LoVo (cell line): ENCODE measurements at places on chromosomes 5 and 9.

GRCh38 chr5:107542428-107542827 lies 128.3 kb downstream of the EFNA5 start:
- DNase-seq, result peak; percentile 76

DNA sequence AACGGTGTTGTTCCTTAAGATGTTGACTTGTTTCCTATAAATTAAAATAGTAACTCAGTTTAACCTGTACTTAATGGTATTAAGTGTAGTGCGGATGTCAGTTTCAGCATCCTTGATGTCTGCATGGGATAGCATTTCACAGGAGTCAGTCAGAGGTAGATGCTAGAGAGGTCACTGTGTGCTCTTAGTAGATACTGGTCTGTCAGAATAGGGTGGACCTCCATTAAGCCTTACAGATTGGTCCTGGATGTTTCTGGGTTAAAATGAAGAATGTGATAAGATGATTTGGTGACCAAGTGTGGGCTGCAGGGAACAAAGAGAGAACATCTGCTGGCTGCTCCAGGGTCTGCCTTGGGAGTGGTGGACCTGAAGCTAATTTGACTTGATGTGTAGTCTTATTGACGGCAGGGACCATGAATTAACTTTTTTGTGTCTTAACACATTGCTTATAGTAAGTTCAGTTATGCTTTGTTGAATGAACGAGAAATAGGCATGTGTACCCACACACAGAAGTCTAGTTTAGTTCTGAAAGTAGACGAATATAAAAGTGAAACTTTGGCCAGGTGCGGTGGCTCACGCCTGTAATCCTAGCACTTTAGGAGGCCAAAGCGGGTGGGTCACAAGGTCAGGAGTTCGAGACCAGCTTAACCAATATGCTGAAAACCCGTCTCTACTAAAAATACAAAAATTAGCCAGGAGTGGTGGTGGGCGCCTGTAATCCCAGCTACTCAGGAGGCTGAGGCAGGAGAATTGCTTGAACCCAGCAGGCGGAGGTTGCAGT lies 12.5 kb downstream of the RAB24 start:
- no peak for DNase-seq

DNA sequence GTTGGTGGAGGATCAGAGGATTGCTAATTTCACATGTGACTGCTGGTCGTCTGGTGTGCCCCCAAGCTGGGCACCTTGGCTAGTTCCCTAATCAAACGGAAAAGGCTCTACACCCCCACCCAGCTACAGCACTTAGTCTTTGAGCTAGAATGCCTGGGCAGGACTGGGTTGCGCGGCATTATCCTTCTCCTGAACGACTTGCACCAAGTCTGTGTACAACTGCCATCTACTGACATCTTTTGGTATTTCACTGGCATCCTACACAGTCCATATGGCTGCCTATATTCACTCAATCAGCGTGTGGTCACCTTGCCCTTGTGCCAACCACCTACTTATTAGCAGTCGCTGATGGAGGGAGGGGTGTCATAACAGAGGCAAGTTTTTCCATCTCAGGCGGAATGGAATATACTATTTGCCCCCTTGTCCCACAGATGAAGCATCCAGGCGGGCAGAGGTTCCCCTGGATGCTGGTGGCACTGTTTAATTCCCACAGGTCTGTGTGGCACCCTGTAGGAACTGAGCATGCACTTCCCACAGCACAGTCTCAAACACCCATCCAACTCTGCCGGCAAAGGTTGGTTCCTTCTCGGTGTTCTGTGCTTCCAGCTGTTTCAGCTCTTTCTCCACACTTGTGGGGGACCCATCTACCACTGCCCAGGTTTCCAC lies 150.1 kb downstream of the OSTF1 start:
- peak; percentile 69 for DNase-seq

DNA sequence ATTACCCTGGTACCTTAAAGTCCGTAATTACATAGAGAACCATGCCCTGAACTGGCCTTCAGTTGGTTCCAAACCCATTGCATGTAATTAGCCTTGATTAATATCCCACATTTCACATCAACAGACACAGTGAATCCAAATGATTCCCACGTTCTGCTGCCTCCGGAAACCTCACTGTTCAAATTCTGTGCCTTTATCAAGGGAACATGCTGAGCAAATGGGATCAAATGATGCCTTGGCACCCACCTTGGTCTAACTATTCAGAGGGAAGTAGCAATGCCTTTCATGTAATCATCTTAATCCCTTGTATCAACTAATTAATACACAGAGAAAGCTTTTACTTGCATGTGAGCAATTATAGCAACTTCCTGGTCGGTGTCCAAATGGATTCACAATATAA lies 100.6 kb downstream of the EFNA5 start:
- DNase-seq, result no peak

- no peak for DNase-seq
These were observed 6.9 kb upstream of the EXOC3 start for GRCh38 chr5:435961-436640.

- DNase-seq, result no peak
These were observed 13.3 kb downstream of the RBM18 start for GRCh38 chr9:122251351-122251750.

- peak; percentile 32 for DNase-seq
These were observed 47.2 kb downstream of the RAB24 start for GRCh38 chr5:177256296-177256695.

DNA sequence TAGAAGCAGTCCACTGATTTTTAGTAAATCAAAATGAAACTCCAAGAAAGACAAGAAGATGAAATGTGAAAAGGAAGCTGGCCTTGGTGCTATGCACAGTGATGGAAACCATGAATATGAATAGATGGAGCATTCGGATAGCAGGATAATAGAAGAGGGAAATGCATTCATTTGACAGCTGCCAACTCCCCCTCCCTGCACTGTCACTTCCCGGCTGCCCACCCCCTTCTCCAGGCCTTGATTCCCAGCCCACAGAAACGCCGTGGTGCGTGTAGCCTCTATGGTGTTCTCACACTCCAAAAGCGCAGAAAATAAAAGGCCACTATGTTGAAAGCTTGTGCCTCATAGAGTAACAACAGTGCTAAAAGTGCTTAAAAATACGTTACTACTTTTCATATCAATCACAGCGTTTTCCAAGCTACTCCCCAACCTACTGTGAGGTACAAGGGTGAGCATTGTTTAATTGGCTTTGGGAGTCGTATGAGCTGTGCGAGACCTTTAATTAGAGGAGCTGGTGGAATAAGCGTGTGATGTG lies 26.1 kb upstream of the IFNK start:
- DNase-seq, result no peak

DNA sequence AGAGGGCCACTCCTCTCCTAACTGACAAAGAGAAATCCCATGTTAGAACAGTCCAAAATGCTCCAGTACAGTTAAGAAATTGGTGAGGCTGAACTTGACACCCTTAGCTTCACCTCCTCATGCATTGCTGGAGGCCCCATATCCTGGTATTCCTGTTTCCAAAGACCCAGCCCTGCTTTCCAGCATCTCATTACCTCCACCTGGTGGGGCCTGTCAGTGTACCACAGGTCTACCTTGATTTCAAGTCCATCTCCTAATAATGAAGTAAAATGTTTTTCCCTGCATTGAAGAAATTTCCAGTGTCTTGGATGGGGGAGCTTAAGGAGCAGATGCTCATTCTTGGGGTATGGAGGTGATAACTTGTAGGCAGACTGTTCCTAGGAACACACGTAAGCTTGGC lies 70.6 kb upstream of the S1PR3 start:
- DNase-seq, result no peak

- no peak for DNase-seq
These were observed 412.7 kb downstream of the ACTL7B start for GRCh38 chr9:108443019-108443633.

DNA sequence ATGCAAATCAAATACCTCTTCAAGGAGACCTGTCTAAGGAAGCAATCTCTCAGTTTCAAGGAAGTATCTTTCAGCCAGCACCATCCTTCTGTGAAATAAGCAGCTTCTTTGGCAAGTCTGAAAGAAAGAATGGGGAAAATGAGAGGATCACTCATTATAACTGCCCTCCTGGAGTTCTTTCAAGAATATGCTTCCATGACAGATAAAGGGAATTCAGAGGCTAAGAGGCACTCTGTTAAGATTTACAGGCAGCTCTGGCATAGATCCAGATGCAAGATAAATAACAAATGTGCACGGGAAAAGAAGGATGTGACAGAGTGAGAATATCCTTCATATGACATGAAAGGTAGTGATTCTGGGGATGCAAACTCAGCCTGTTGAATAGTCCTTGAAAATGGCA lies 348.2 kb upstream of the CCNG1 start:
- DNase-seq, result no peak

- no peak for DNase-seq
These were observed 805.0 kb upstream of the PTPRD start for GRCh38 chr9:11417782-11418181.

- no peak for DNase-seq
These were observed 125.3 kb downstream of the CRB2 start for GRCh38 chr9:123481209-123481865.

GRCh38 chr9:96175001-96175400 lies 127.0 kb downstream of the HSD17B3 start:
- no peak for DNase-seq

- DNase-seq, result no peak
These were observed 16.9 kb upstream of the TRIM14 start for GRCh38 chr9:98135938-98136337.

- no peak for DNase-seq
These were observed 259.6 kb downstream of the SMARCA2 start for GRCh38 chr9:2274762-2275161.

DNA sequence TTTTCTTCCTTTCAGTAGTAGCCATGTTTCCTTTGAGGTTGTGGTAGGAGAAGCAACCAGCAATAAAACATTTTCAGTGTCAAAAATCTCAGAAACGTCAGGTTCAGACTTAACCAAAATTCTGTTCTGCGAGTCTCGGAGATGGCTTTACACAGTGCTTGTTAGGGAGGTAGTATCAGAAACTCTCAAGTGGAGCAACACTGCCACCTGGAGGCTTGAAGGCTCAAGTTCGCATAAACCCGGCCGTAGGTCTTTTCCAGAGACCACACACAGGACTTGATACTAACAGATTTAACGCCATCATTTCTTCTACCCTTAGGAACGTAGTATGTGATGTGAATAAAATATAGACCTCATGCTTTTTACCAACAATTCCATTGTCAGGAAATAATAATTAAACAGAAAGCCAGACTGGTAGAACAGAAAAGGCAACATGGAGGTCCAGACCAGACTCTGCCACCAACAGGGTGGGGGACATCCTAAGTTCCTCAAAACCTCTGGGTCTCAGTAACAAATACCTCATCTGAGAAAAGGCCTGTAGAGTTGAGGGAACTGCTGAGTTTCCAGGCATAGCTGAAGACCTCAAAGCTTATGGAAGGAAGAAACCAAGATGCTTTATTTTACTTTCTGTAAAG lies 8.5 kb downstream of the PTGER4 start:
- peak; percentile 90 for DNase-seq

DNA sequence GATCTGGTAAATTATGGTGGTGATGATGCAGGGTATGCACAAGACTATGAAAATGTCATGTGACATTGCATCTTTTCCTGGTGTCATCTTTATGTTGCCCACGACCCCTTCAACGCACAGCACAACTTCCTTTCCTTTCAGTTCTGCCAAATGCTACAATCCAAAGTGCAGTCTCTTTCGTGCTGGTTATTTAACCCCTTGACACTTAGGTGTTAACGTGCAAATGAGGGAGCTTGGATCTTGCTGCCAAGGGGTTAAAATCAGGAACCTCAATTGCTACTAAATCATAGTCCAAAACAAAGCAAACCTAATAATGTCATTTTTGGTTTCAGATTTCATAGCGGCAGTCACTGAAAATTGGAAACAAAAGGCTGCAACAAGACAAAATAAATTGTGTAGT lies 16.0 kb downstream of the CTSL start:
- DNase-seq, result no peak

GRCh38 chr5:51347704-51348103 lies 35.5 kb upstream of the ISL1 start:
- DNase-seq, result no peak

DNA sequence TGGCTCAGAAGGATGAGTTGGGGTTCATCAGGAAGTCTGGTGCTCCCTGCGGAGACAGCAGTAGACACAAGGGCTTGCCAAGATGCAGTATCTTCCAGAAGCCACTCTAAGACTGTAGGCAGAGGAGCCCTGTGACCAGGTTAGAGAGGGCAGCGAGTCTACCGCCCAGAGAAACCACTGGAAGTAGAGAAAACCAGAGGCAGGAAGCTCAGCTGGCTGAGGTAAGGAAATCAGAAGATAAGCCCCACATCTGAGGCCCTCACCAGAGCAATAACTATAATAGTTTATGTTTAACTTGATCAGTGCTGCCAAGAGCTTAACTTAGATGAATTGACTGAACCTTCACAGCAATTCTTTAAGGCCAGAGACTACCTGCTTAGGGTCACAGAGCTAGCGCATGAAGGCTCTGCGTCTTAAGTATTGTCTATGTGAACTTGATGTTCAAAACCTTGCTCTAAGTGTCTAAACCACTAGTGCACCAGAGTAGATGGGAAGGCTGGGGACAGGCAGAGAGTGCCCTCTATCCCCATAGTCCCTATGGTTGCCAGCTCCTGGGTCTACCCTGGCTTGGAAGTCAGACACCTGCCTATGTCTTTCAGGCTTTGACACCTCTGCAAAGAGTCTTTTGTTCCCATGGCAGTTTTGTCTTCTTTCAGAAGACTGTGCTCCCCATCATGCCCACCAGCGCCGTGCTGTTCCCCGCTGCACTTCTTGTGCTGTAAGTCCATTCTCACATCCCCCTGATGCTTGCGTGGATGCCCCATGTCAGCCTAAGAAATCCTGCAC lies 228.2 kb upstream of the KLF4 start:
- DNase-seq, result no peak

DNA sequence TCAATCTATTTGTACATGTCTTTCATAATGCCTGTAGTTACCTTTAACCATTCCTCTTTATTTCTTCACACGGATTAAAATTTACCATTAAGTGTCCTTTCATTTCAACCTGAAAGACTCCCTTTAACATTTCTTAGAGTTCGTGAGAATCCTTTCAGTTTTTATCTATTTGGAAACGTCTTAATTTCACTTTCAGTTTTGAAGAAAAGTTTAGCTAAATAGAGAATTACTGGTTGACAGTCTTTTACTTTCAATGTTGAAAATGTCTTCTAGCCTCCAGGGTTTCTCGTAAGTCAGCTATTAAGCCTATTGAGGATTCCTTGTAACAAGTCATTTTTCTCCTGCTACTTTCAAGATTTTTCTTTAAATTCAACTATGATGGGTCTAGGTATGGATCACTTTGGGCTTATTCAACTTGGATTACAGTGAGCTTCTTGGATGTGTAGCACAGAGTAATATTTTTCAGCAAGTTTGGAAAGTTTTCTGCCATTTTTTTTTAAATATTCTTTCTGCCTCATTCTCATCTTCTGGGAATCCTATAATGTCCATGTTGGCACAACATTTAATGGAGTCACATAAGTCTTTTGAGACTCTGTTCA lies 48.5 kb downstream of the RFX3 start:
- DNase-seq, result no peak
